Mesenteric fat pad (tissue), 1 donor: ENCODE measurements at places on chromosomes 4 and X.

DNA sequence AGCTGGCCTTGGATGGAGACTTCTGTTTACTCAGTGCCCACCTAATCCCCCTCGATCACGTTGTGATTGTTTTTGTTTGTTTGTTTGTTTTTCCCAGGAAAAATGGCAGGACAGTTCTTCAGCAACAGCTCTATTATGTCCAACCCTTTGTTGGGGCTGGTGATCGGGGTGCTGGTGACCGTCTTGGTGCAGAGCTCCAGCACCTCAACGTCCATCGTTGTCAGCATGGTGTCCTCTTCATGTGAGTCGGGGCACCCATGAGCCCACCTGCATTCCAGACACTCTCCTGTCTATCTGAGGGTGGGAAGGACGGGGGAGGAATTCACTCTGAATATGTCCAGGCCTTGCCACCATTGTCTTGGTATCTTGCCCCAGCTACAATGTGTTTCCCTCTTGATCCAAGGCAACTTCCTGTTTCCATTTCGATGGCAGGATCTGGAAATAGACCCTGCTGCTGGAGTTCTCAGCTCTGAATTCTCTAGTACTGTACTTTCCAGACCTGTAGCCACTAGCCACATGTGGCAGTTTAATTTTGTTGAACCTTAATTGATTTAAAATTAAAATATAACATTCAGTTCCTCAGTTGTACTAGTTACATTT, 10.5 kb downstream of the SLC34A2 start:
- DNase-seq, result peak; percentile 76

GRCh38 chrX:8192276-8192675, 21.2 kb upstream of the VCX2 start:
- DNase-seq, result no peak

DNA sequence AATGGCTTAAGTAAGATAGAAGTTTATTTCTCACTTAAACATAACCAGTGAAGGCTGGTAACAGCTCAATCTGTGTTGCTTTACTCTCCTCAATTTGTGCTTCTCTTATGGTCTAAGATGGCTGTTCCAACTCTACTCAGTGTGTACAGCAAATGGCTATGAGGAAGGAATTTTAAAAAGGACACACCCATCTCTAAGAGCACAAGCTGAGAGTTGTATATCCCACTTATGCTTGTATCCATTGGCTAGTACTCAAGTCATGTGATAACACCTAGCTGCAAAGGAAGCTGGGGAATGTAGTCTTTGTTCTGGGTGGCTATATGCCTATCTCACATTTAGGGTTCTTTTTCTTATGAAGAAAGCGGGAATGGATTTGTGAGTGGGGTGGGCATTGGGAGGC, 63.3 kb downstream of the GPAT3 start:
- DNase-seq, result no peak

- DNase-seq, result no peak
Measured at GRCh38 chrX:153871946-153872878, 13.8 kb downstream of the L1CAM start.
